Activated T-helper 9 cell treated with anti-CD3 and anti-CD28 coated beads, Interleukin-2, amount 50 U/mL, for 16 hours (primary cell): ENCODE measurements at places on chromosomes 2 and 18.

DNA sequence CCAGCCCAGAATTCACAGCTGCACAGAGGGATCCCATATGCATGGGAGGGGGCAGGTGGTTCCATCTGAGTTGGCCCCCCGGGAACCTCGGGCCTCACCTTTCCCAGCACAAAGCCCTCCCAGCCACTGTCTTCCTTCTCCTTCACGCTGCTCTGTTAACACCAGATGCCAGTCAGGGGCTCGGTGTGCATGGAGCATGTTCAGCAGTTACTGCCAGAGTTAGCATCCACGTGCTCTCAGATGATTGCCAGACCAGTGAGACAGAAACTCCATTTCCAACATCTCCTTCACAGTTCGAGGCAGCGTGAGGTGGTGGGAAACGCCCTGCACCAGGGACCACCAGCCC, 101.0 kb downstream of the PTGR3 start:
- no peak for DNase-seq

GRCh38 chr2:75035444-75036353, 77.3 kb downstream of the POLE4 start:
- DNase-seq, result no peak

- no peak for DNase-seq
Observed at GRCh38 chr2:42193722-42194187, 24.6 kb downstream of the EML4 start.

- no peak for DNase-seq
Observed at GRCh38 chr2:2571301-2572150, 240.5 kb upstream of the MYT1L start.

- no peak for DNase-seq
Observed at GRCh38 chr2:214127170-214127569, 283.7 kb upstream of the VWC2L start.
